ENCODE measurements at places on chromosomes 1 and 21. TPM values are rescaled to one million over a fixed set of nuclear protein-coding genes. Genes with fewer than 3 reads are reported as not detected.

Gene IGSF9
- 0.13 TPM for total RNA-seq

Gene THEM4
- 10.8 TPM for total RNA-seq

Gene CAMK1G
- total RNA-seq: 0.04 TPM

Gene RXFP4
- total RNA-seq: not detected

Gene LCE1D
- total RNA-seq: not detected

Gene S100A16
- 45.4 TPM for total RNA-seq

Gene ANKRD34A
- total RNA-seq: 0.22 TPM

Gene GTF2B
- total RNA-seq: 60.8 TPM

Gene LRRC8B
- 2.5 TPM for total RNA-seq

DNA sequence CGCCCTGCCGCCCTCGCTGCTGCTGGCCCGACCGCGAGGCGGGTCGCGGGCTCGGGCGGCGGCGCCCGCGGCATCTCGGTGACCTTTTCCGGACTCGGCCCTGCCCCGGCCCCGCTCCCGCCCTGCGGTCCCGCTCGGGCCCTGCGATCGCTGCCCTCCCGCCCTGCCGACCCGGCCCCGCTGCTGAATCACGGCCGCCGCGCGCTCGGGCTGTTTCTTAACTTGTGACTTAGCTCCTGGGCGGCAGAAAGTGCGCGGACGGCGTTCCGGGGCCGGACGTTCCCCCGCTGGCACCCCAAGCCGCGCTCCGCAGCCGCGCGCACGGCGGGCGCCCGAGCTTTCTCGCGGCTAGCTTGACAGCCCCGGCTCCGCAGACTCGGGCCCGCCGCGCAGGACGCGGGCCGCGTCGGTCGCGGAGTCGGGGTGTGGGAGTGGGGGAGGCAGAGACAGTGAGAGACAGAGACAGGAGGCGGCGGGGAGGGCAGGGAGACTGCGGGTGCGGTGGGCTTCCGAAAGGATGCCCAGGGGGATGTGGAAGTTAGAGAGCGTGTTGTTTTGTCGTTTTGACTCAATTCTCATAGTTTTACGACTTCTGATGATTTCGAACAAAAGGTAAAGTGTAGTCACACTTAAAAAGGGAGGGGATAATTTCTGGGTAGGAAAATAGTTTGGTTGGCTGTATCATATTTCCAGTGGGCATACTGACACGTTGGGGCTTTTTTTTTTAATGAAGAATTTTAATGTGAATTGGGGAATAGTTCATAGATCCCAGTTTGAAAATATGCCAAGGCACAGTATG, 49.8 kb downstream of the PRDM2 start:
- H3K36me3 ChIP-seq: peaks cover 5% of the 10 kb centered on the region
- peak overlapping the region; percentile 82 for H3K27ac ChIP-seq
- no peaks in the 10 kb centered on the region for H3K27me3 ChIP-seq
- DNase-seq: peak; percentile 63
- H3K4me1 ChIP-seq: peaks cover 12% of the 10 kb centered on the region

- no peaks in the 10 kb centered on the region for H3K36me3 ChIP-seq
- no peak overlapping the region for H3K27ac ChIP-seq
- no peak overlapping the region for H3K4me3 ChIP-seq
- H3K27me3 ChIP-seq: no peaks in the 10 kb centered on the region
These were observed 9.4 kb downstream of the FCAMR start for GRCh38 chr1:206960676-206961386.

- peaks cover 2% of the 10 kb centered on the region for H3K27me3 ChIP-seq
- no peak overlapping the region for H3K4me3 ChIP-seq
- H3K36me3 ChIP-seq: no peaks in the 10 kb centered on the region
- no peaks in the 10 kb centered on the region for H3K4me1 ChIP-seq
- no peak for DNase-seq
- no peak overlapping the region for H3K27ac ChIP-seq
These were observed 30.5 kb downstream of the CACNA1E start for GRCh38 chr1:181513786-181514297.

DNA sequence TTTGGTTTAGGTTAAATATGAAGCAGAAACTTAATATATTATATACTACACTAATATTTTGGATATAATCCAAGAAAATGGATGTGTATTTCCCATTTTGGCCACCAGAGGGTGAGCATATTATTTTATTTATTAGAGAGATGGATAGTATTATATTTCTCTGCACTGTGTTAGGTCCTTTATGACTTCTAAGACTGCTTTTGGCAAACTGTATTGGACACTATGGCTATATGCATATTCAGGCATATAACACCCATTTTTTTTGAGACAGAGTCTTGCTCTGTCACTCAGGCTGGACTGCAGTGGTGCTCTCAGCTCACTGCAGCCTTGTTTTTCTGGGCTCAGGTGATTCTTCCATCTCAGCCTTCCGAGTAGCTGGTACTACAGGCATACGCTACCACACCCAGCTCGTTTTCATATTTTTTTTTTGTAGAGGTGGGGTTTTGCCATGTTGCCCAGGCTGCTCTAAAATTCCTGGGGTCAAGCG, 17.8 kb upstream of the PGM1 start:
- no peaks in the 10 kb centered on the region for H3K27me3 ChIP-seq
- DNase-seq: peak; percentile 52
- no peaks in the 10 kb centered on the region for H3K4me1 ChIP-seq
- H3K27ac ChIP-seq: no peak overlapping the region
- H3K4me3 ChIP-seq: no peak overlapping the region

Measured in muscle of leg (tissue), 16 donors.